ENCODE measurements at places on chromosomes 2 and 18. TPM values are rescaled to one million over a fixed set of nuclear protein-coding genes. Genes with fewer than 3 reads are reported as not detected.

MEIS1 gene
- polyA plus RNA-seq = 16.6 TPM

MYCN gene
- polyA plus RNA-seq = 6.3 TPM

ZNF804A gene
- 0.28 TPM for polyA plus RNA-seq

SDC1 gene
- 6.8 TPM for polyA plus RNA-seq

KRCC1 gene
- polyA plus RNA-seq = 33.0 TPM

HOXD12 gene
- not detected for polyA plus RNA-seq

GPR75 gene
- polyA plus RNA-seq = 1.9 TPM

GRCh38 chr2:231682603-231683291 lies 25.6 kb upstream of the PTMA start:
- no peak for DNase-seq

GRCh38 chr18:3689986-3690763 lies 240.2 kb downstream of the TGIF1 start:
- no peak for DNase-seq

- DNase-seq = no peak
Measured at GRCh38 chr18:66342577-66342976, 261.3 kb downstream of the CDH19 start.

DNA sequence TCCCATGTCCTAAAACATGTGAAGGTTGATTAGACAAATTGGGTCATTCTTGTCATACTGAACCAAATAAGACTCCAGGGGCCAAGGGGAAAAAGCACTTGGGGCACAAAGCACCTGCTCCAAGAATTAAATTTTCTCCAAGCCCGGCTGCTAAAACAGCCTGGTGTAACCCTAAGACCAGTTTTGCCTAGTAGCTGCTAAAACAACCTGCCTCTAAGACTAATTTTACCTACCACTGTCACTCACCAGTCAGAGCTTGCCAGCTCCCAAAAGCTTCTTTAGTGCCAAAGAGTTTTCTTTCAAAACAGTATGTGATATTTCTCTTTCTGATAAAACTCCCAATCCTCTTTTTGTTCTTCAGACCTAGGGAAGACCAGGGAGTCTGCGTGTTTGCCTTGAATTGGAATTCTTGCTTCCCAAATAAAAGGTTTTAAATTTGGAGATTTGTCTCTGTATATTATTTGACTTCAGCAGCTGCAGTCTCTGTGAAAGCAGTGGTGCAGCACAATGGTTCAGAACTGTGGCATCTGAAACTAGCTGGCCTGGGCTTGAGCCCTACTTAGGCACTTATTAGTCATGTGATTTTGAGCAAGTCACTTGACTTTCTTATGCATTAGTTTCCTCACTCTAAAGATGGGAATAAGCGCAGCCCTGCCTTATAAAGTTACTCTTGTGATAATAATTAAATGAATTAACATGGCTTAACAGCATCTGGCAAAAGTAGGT lies 16.2 kb upstream of the APOB start:
- DNase-seq = no peak

- no peak for DNase-seq
Measured at GRCh38 chr2:232981356-232981755, 31.7 kb downstream of the NGEF start.

- DNase-seq = no peak
Measured at GRCh38 chr2:178589335-178589734, 109.1 kb downstream of the PLEKHA3 start.

DNA sequence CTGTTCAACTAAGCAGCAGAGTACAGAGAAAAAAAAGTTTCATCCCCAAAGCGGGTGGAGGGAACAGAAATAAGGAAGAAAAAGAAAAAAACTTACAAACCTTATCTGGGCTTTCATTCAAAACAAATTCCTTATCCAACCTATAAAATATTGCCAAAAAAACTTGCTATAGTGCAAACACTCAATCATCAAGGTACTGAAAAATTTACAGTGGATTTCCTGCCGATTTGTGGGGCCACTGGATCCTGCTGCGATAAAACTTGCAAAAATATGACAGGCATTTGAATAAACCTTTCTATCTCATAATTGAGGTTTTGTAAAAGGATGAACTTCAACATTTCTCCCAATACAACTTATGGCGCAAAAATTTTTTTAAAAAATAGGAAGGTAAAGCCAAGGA lies 77.0 kb downstream of the ZNF521 start:
- no peak for DNase-seq

DNA sequence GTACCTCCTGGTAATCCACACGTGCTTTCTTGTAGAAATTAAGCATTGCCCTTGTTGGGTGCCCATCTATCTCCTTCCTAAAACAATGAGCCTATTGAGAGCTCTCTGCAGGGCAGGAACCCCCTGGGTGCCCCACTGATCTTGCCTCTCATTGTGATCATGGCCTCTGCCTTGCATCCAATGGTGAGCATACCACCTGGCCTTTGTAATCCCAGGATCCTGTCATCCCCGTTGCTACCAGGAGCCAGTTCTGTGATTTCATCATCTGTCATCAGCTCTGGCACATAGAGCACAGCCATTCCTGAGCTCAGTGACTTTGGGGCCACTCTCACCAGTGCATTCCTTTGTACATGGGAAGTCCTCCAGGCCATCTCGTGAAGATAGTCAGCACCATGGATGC lies 381.0 kb upstream of the ID2 start:
- no peak for DNase-seq

DNA sequence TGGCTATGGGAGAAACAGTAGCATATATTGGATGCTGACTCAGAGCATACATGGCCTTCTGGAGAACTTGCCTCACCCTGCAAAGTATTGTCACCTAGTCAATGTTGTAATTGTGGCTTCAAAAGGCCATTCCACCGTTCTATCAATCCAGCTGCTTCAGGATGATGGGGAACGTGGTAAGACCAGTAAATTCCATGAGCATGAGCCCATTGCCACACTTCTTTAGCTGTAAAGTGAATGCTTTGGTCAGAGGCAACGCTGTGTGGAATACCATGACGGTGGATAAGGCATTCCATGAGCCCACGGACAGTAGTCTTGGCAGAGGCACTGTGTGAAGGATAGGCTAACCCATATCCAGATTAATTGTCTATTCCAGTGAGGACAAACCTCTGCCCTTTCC lies 1300.1 kb upstream of the ACVR2A start:
- no peak for DNase-seq

GRCh38 chr2:183079139-183079775 lies 710 bp downstream of the DUSP19 start:
- no peak for DNase-seq

- no peak for DNase-seq
Measured at GRCh38 chr18:12053289-12053688, 40.4 kb upstream of the ANKRD62 start.

DNA sequence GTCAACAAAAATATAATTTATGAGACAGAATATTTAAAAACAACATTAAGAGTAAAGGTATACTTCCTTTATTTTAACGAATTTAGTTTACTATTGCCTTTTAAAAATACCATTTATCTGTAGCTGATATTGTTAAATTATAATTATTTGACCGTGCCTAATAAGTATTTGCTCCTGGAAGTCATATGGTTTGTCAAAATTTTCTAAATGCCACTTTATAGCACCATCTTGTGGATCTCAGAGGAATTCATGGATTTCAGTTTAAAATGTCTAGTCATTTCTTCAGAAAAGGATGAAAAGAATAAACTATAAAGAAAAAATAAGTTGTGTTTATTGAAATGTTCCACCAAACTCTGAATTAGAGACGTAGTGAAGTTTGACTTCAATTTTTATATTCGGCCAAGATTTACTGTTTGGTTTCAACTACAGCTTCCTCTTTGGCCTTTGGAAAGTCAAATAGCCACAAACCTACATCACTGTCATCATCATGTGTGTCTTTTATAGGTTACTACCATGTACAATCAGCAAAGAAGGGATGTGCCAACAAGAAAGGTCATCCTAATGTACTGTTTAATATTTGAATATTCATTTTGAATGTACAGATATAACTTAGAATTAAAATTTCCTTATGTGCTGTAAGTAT lies 10.3 kb upstream of the FTCDNL1 start:
- no peak for DNase-seq

- DNase-seq = no peak
Measured at GRCh38 chr2:142858961-142859360, 18.5 kb upstream of the KYNU start.

DNA sequence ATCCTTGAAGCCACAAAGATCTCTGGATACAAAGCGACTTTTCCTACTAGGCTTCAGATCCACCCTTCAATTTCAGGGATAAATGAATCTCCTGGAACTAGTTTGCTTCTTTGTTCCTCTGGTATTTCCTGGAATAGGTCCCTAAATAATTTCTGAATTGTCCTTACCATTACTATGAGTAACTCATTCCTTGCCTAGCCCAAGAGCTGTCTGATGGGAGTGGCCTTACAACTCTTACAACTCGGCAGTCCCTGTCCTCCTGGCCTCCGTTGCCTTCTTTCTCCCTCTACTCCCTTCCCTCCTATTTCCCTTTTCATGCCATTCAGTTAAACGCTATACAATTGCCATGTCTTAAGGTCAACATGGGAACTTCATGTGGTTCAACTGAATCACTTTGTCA lies 98.2 kb upstream of the FHL2 start:
- DNase-seq = no peak

DNA sequence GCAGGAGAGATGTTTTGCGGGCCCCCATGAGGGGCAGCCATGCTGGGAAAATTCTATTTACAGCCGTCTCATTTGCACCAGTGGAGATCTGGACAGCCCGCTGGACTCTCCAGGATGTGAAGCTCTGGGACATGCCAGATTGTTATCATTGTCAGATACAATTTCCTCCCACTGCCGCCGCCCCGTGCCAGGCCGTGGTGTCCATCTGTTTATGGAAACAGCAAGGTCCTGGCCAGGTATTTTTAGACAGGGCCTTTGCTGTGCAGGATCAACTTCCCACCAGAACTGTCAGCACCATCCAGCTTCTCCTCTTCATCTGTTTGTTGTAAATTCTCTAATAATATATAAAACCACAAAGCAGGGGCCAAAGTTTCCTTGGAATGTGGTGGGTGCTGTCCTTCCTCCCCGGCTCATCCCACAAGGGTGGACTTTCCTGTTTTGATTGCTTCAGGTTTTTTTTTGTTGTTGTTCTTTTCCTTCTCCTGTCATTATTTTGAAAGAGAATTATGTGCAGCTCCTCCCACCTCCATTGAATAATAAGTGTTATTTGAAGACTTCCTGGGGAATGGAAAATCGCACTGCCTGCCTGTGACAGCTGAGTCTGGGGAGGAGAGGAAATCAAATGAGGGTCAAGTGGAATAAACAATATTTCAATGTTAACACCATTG lies 398.1 kb downstream of the TNS1 start:
- DNase-seq = no peak

DNA sequence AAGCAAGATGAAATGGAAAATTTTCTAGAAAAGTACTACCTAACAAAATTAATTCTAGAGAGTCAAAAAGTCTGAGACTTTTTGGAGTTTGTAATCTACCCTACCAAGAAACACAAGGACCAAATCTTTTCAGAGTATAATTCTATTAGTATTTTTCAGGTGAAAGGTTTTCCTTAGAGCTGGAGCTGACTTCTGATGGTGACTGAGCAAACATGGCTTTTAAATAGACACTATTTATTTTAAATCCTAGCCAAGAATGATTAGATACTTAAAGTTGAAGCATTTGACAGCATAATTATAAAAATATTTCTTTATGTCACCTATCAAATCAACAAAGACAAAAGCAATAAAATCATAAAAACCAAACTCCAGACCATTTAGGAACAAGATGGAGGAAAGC lies 26.6 kb downstream of the ZC3H6 start:
- no peak for DNase-seq

DNA sequence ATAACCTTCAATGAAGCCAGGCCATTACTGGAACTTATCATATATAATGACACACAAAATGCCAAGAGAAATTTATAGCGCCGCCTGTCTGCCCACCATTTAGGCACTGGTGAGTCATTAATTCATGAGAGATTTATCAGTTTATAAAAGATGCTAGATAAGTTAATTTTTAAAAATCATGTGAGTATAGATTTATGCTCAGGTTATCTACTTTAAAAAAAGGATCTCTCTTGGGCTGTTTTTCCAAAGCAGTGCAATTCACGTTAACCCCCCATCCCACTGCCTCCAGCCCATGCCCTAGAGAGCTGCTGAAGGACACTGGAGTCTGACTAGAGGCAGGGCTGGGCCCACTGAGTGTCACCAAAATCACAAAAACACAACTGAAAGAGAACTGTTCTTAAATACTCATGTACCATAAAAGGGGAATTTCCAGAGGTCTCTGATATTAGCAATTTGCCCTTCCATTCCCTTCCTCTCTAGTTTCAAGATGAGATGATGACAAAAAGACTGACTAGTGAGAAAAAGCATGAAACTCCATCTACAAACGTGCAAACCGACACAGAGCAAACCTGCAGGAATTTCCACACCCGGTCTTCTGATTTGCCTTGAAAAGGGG lies 160.8 kb downstream of the BCL2 start:
- DNase-seq = no peak

GRCh38 chr18:79853993-79854364 lies 56.2 kb downstream of the KCNG2 start:
- DNase-seq = no peak

DNA sequence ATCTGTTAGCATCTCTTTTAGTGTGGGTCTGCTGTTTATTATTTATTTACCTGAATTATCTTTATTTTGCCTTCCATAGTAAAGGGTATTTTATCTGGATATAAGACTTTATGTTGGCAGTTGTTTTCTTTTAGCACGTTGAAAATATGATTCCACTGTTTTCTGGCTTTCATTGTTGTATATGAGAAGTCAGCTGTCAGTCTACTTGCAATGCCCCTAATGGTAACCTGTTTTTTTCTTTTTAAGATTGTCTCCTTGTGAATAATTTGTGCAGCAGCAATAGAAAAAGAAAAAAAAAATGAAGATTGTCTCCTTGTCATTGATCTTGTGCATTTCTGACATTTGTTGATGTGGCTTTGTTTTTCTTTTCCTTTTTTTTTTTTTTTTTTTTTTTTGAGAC lies 27.2 kb downstream of the SNED1 start:
- no peak for DNase-seq

GRCh38 chr18:42024131-42024530 lies 69.1 kb downstream of the PIK3C3 start:
- no peak for DNase-seq

DNA sequence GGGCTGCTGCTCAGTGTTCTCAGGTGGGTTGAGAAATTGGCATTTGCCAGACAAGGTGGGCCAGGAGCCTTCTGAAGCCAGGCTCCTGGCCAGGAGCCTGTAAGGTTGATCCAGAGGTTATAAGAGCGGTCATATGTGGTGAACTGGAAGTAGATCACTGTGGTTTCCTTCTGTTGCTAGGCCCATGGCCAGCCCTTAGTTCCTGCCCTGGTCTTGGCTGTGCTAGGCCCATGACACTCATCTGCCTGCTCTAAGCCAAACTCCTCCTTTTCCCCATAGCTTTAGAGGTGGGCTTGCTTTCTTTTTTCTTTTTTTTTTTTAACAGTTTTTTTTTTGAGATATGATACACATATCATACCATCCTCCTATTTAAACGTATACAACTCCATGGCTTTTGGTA lies 5.0 kb upstream of the MGAT5 start:
- no peak for DNase-seq

DNA sequence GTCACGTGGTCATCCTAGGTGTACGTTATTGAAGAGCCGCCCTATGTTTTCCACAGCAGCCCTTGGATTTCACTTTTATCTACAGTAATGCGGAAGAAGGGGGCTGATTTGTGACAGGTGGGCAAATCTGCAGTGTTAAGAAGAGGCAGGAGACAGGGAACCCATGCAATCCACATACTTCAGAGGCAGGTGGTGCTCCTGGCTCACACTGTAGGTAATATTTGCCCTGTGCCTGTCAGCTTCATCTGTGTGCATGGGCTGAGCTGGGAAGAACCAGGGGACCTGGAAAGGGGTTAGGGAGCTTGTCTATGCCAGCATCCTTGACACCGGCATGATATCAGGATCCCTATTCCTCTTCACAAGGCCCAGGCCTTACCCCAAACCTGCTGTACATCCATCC lies 183.9 kb downstream of the SH3RF3 start:
- DNase-seq = no peak

GRCh38 chr18:21168880-21169279 lies 57.3 kb upstream of the ROCK1 start:
- DNase-seq = no peak

Data from hindlimb muscle (tissue), 1 donor.